ENCODE measurements at places on chromosomes 11 and 22. TPM values are rescaled to one million over a fixed set of nuclear protein-coding genes. Genes with fewer than 3 reads are reported as not detected.
A peak's percentile ranks its signal among the peaks of the same experiment; 100 is the strongest.

- H3K36me3 ChIP-seq, result no peaks in the 10 kb centered on the region
- DNase-seq, result no peak
- H3K27me3 ChIP-seq, result no peaks in the 10 kb centered on the region
- H3K4me3 ChIP-seq, result no peak overlapping the region
- H3K27ac ChIP-seq, result no peak overlapping the region
These were observed 532.8 kb downstream of the BRD1 start for GRCh38 chr22:49294656-49295464.

- H3K4me1 ChIP-seq, result peaks cover 55% of the 10 kb centered on the region
- H3K27me3 ChIP-seq, result no peaks in the 10 kb centered on the region
- H3K27ac ChIP-seq, result peak overlapping the region; percentile 75
These were observed 97.4 kb upstream of the PRDM11 start for GRCh38 chr11:45048870-45049691.

The RIMBP3B gene
- total RNA-seq, result 0.04 TPM

The DNAJB13 gene
- total RNA-seq, result not detected

GRCh38 chr22:18110954-18111758 lies 547 bp downstream of the TUBA8 start:
- H3K27ac ChIP-seq, result peak overlapping the region; percentile 93
- H3K4me3 ChIP-seq, result peak overlapping the region; percentile 42
- DNase-seq, result no peak
- peaks cover 4% of the 10 kb centered on the region for H3K4me1 ChIP-seq

- peaks cover 8% of the 10 kb centered on the region for H3K4me1 ChIP-seq
- no peak overlapping the region for H3K27ac ChIP-seq
- H3K36me3 ChIP-seq, result no peaks in the 10 kb centered on the region
- no peak for DNase-seq
- H3K4me3 ChIP-seq, result no peak overlapping the region
These were observed 51.6 kb downstream of the DGCR2 start for GRCh38 chr22:19070397-19071169.

The SHISAL1 gene
- 0.54 TPM for total RNA-seq

The EMSY gene
- 23.4 TPM for total RNA-seq

DNA sequence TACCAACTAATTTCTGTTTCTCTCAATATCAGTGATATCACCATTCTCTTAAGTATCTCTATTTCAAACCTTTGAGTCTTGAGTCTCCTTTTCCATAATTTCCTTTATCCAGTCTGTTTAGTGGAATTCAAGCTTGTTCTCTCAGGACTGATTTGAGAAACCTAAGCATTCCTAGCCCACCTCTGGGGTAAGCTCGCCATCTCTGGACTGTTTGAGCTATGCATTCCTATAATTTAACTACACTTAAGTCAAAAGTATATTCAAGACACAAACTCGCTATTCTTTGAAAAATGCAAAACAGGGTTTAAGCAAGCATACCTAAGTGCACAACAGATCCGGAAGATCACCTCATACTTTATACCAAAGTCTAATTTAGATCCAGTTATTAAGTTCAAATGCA lies 2.1 kb upstream of the DLAT start:
- H3K27me3 ChIP-seq, result no peaks in the 10 kb centered on the region
- H3K36me3 ChIP-seq, result peaks cover 14% of the 10 kb centered on the region
- H3K27ac ChIP-seq, result no peak overlapping the region
- no peak overlapping the region for H3K4me3 ChIP-seq
- H3K4me1 ChIP-seq, result peaks cover 59% of the 10 kb centered on the region

- no peaks in the 10 kb centered on the region for H3K27me3 ChIP-seq
- DNase-seq, result no peak
- H3K4me3 ChIP-seq, result no peak overlapping the region
- no peaks in the 10 kb centered on the region for H3K4me1 ChIP-seq
- no peaks in the 10 kb centered on the region for H3K36me3 ChIP-seq
- H3K27ac ChIP-seq, result no peak overlapping the region
These were observed 61.8 kb upstream of the FAR1 start for GRCh38 chr11:13606701-13607100.

DNA sequence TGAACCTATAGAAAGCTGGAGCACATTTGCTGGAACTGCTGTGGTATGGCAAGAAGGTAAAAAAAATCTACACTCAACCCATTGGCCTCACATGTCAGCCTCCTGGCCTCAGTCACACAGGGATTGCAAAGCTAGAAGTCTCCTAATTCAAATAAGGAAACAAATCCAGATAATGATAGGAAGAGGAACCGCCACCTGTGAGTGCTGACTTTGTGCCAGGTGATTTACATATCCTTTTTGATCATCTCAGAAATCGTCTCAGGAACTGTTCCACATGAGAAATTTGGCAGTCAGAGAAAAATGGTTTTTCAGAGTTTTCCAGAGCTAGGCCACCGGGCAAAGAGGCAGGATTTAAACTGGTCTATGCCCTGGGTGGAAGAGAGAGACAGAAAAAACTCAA lies 986 bp downstream of the NLRP10 start:
- H3K27me3 ChIP-seq, result peaks cover 9% of the 10 kb centered on the region
- H3K4me3 ChIP-seq, result no peak overlapping the region
- H3K4me1 ChIP-seq, result no peaks in the 10 kb centered on the region
- no peak for DNase-seq
- H3K36me3 ChIP-seq, result no peaks in the 10 kb centered on the region

The KRTAP5-8 gene
- total RNA-seq, result not detected

The FAM76B gene
- 5.9 TPM for total RNA-seq
